Caki2 (cell line): ENCODE measurements at places on chromosomes 3 and 15. TPM values are rescaled to one million over a fixed set of nuclear protein-coding genes. Genes with fewer than 3 reads are reported as not detected.

- DNase-seq, result no peak
These were observed 442.0 kb downstream of the LPP start for GRCh38 chr3:188595890-188596376.

DNA sequence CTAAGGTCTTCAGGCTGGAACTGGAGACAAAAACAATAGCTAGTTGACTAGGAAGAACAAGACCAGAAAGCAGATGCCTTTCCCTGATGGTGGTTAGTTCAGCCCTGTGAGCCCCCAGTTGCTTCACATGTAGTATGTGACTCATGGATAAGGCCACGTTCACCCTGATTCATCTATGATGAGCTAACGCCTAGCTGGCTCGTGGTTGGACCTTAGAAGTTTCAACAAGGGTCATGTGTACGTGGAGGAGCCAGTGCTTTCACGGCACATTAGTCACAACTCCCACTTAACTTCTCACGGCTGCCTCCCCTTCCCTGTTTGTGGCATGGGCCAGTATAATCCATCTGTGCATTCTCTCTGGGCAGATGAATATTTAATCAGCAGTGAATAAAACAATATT lies 20.6 kb downstream of the COL8A1 start:
- peak; percentile 84 for DNase-seq

DNA sequence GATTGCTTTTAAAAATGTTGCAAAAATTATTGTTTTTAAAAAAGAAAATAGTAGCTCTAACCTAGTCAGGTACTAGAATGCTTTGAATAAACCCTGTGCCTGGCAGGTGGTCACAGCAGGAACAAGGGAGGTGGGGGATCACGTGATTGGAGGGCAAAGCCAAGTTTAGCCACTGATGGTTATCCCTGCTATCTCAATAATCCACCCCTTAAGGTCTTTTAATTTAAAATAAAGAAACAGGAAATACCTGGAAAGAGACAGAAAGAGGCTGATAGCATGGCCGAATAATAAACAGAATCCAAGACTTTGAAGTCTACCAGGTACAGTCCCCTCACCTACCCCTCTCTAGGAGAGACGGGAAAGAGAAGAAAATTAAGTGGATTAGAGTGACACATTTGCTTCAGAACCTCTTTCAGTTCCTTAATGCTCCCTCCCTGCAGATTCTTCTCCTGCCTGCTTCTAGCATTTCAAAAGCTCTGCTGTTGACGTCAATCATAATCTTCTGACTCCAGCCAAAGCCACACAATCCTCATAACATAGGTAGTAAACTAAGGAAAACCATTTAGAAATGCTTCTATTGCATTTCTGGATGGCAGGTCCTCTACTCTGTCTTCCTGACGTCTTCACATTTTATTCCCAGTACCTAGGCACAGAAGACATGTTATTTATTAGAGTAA lies 303.4 kb upstream of the MME start:
- DNase-seq, result no peak

DNA sequence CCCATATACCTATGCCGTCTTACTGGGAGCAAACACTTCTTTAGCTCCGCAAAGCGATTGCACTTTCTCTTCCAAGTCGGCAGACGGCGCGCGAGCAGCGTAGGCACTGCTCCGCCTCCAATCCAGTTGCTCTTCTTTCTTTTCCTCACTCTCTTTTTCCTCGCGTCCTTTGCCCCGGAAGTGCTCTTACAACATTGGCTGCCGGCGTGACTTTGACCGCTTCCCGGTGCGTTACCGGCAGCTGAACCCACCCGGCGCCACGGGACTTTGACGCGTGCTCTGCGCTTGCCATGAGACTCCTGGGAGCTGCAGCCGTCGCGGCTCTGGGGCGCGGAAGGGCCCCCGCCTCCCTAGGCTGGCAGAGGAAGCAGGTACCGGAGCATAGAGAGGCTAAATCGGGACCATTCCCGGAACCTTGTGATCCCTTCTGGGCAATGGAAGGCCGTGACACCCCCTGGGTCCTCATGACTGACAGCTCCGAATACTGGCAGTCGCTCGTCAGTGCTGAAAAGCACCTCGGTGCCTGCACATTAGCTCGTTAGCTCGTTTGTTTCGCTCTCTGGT lies at the start of gene GFM1:
GFM1 (plus strand) TSS at position 183 of the 564 bp plus-strand sequence; CDS start at position 291, 108 bp downstream.
- DNase-seq, result peak; percentile 95

DNA sequence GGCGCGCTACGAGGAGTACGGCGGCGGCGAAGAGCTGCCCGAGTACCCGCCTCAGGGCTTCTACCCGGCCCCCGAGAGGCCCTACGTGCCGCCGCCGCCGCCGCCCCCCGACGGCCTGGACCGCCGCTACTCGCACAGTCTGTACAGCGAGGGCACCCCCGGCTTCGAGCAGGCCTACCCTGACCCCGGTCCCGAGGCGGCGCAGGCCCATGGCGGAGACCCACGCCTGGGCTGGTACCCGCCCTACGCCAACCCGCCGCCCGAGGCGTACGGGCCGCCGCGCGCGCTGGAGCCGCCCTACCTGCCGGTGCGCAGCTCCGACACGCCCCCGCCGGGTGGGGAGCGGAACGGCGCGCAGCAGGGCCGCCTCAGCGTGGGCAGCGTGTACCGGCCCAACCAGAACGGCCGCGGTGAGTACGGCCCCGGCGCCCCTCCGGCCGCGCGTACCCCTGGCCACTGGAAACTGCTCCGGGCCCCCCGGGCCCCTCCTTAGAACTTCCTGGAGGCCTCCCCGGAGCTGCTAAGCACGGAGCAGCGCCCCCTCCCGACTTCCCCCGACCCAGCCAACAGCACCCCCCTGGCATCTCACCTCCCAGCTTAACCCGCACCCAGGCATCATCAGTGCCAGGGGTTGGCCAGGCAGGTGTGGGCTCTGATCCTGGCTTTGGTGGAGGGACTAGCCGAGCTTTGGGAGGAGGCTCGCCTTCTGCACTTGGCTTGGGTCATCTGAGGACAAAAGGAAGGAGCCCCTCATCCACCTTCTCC lies 1.4 kb downstream of the LOXL1 start:
- peak; percentile 75 for DNase-seq

CLDN16 gene
- 15.8 and 17.8 TPM in 2 replicates for total RNA-seq
